ENCODE measurements at places on chromosomes 2 and 18.
A peak's percentile ranks its signal among the peaks of the same experiment; 100 is the strongest.

GRCh38 chr2:9847140-9847539 is 3.9 kb downstream of the TAF1B start:
- no peaks in the 10 kb centered on the region for H3K27me3 ChIP-seq
- H3K27ac ChIP-seq: no peak overlapping the region
- peaks cover 15% of the 10 kb centered on the region for H3K36me3 ChIP-seq
- H3K4me1 ChIP-seq: no peaks in the 10 kb centered on the region

DNA sequence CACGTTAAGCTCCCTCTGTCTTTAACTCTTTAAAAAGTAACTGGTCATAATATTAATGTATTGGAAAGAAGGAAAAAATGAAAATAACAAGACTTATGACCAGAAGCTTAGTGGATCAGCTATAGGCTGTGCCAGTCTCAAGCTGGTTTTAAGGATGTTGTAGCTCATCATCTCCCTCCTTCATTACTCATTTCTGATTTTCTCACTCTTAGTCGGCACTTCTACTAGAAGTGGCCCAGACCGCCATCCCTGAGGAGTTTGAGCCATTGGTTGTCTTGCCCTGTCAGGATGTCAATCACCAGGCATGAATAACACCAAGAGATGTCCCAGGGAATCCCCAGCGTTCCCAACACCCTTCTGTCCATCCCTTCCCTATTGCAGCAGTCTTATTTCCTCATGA is 151.5 kb downstream of the ASXL3 start:
- no peaks in the 10 kb centered on the region for H3K4me1 ChIP-seq
- no peak overlapping the region for H3K4me3 ChIP-seq
- H3K27ac ChIP-seq: no peak overlapping the region
- DNase-seq: no peak
- no peaks in the 10 kb centered on the region for H3K27me3 ChIP-seq
- H3K36me3 ChIP-seq: peaks cover 27% of the 10 kb centered on the region

GRCh38 chr2:64220265-64220664 is 76.0 kb upstream of the PELI1 start:
- H3K4me1 ChIP-seq: peaks cover 2% of the 10 kb centered on the region
- DNase-seq: no peak
- no peak overlapping the region for H3K4me3 ChIP-seq
- H3K36me3 ChIP-seq: no peaks in the 10 kb centered on the region
- H3K27ac ChIP-seq: no peak overlapping the region

DNA sequence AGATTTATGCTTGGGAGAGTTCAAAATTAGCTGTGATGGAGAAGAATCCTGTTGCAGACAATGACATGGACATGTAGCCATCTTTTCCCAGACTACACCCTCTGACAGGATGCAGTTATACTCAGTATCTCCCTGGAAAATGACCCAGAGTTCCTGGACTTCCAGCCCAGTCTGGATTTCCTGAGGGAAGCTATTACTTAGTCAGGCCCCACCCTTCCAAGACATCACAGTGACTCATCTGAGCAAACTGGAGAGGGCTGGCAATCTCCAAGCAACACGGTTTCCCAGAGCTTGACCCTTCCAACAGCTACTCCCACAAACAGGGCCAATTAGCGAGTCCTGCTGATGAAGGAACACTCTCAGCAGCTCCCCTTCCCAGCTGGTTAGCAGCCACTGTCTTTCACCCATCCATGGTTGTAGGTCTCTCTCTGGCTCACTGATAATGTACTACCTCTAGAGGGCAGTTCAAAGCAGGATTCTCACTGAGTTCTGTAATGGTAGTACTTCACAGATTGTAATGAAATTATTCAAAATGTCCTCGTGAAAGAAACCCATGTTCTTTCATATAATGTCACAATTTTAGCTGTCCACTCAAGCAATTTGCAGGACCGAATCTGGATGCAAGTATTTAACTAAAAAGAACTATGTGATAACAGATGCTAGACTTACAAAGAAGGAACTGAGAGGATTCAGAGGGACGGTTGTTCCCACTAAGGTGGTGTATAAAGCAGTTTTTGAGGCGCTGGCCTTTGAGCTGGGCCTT is 110.2 kb downstream of the MDH1 start:
- no peak overlapping the region for H3K4me3 ChIP-seq
- peak; percentile 20 for DNase-seq
- no peaks in the 10 kb centered on the region for H3K27me3 ChIP-seq
- no peaks in the 10 kb centered on the region for H3K36me3 ChIP-seq
- no peak overlapping the region for H3K27ac ChIP-seq

GRCh38 chr2:10327896-10328669 is 25.4 kb downstream of the HPCAL1 start:
- H3K27ac ChIP-seq: no peak overlapping the region
- H3K4me1 ChIP-seq: peaks cover 48% of the 10 kb centered on the region
- H3K27me3 ChIP-seq: no peaks in the 10 kb centered on the region
- H3K4me3 ChIP-seq: no peak overlapping the region
- no peaks in the 10 kb centered on the region for H3K36me3 ChIP-seq
- DNase-seq: no peak

DNA sequence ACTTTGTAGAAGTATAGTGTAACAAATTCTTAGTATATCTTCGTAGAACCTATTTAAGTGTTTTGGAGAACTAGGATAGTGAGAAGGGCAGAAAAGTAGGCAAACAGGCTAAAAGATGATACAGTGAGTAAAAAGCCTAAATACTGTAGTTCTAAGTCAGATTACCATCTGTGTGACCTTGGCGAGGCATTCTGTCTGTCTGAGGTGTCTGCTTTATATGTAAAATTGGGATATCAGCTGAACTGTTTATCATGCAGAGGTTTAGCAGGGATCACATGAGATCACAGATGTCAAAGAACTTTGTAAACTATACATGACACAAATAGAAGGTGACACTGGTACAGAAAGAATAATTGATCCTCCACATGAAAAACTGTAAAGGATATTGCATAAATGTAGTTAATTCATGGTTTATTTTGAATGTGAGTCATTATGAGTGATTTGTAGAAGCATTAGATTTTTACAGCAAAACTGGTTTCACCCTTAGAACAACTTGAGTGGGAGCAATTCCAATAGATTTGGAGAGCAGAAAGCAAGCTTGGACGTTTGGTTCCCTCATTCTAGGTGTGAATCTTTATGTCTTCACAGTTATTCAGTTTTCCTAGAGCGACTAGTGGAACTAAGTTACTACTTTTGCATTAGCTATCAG is 41.9 kb downstream of the TAF1B start:
- no peaks in the 10 kb centered on the region for H3K27me3 ChIP-seq
- H3K27ac ChIP-seq: no peak overlapping the region
- no peak overlapping the region for H3K4me3 ChIP-seq
- H3K36me3 ChIP-seq: peaks cover 3% of the 10 kb centered on the region
- H3K4me1 ChIP-seq: no peaks in the 10 kb centered on the region
- no peak for DNase-seq

GRCh38 chr2:96537734-96538486 is 1.4 kb downstream of the ARID5A start:
- H3K4me3 ChIP-seq: peak overlapping the region; percentile 62
- peak; percentile 23 for DNase-seq
- peaks cover 36% of the 10 kb centered on the region for H3K27me3 ChIP-seq
- no peaks in the 10 kb centered on the region for H3K36me3 ChIP-seq
- peaks cover 14% of the 10 kb centered on the region for H3K4me1 ChIP-seq

GRCh38 chr2:30351116-30351515 is 95.9 kb upstream of the LCLAT1 start:
- H3K36me3 ChIP-seq: no peaks in the 10 kb centered on the region
- no peak for DNase-seq
- peaks cover 3% of the 10 kb centered on the region for H3K4me1 ChIP-seq
- no peaks in the 10 kb centered on the region for H3K27me3 ChIP-seq
- peak overlapping the region; percentile 10 for H3K27ac ChIP-seq
- no peak overlapping the region for H3K4me3 ChIP-seq

DNA sequence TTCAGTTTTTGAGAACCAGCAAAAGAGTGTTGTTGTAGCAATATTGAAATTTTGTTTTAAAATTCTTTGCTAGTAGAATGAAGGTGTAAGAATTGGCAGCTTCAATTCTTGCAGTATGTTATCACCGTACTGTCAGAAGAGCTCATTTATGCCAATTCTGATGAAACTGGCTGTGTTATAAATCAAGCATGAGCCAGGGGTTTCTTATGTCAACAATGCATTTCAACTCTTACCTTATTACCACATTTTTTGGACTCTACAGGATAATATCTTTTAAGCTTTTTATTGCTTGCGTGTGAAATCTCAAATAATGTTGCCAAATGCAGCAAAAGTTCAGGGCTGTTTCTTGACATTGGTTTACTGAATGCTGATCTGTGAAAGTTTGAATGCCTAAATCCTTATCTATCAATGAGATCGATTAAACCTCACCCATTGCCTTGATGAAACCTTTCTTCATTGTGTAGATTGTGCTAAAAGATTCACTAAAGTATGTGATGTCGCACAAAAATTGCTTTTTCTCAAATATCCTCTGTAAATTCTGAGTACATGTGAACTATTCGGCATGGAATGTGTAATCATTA is 1389.3 kb upstream of the ZEB2 start:
- H3K4me1 ChIP-seq: no peaks in the 10 kb centered on the region
- no peaks in the 10 kb centered on the region for H3K27me3 ChIP-seq
- no peak overlapping the region for H3K27ac ChIP-seq
- H3K36me3 ChIP-seq: no peaks in the 10 kb centered on the region
- no peak overlapping the region for H3K4me3 ChIP-seq

DNA sequence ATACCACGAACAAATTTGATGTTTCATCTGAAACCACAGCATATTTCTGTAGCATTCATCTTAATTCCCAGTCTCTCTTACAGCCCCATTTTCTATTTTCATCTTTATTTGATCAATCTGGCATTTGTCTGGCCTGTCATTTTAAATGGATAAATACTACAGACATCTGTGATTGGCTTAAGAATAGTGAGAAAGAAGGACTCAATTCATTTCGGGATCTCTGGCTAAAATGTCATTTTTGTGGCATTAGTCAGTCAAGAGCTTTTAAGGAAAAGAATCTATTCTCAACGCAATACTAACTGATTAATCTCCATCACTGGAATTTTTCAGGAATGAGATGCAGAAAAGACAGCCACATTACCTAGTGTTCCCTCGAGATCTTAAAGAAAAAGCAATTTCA is 585.9 kb downstream of the IRS1 start:
- DNase-seq: no peak
- no peaks in the 10 kb centered on the region for H3K4me1 ChIP-seq
- no peak overlapping the region for H3K4me3 ChIP-seq
- no peaks in the 10 kb centered on the region for H3K27me3 ChIP-seq
- no peaks in the 10 kb centered on the region for H3K36me3 ChIP-seq
- H3K27ac ChIP-seq: no peak overlapping the region

DNA sequence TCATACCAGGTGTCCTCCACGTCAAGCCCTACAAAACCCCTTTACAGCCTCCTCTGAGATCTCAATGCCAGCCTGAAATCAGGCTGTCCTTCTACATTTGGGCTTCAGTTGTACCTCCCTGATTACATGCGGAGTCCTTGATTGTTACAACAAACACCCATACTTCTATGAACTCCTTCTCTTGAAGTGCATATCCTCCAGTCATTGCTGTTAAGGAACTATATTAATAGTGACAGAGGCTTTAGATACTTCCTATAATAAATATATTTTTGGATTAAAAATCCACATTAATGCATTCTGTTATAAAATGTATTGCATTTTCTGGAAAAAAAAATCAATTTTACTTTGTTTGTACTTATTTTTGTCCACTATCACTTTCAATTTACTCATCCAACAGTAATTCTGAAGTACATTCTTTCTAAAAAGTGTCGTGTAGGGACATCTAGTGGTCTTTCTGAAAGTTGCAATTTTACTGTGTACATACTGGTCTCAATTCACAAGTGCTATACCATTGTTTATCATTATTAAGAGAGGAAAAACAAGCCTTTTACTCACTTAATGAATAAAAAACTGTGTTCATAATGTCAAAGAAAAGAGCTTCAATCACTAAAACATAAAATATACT is 316.4 kb downstream of the DSEL start:
- H3K27me3 ChIP-seq: no peaks in the 10 kb centered on the region
- peak; percentile 48 for DNase-seq
- no peak overlapping the region for H3K4me3 ChIP-seq
- no peaks in the 10 kb centered on the region for H3K36me3 ChIP-seq
- no peak overlapping the region for H3K27ac ChIP-seq
